NCI-H187 (cell line): ENCODE measurements at places on chromosomes 16 and 17.

DNA sequence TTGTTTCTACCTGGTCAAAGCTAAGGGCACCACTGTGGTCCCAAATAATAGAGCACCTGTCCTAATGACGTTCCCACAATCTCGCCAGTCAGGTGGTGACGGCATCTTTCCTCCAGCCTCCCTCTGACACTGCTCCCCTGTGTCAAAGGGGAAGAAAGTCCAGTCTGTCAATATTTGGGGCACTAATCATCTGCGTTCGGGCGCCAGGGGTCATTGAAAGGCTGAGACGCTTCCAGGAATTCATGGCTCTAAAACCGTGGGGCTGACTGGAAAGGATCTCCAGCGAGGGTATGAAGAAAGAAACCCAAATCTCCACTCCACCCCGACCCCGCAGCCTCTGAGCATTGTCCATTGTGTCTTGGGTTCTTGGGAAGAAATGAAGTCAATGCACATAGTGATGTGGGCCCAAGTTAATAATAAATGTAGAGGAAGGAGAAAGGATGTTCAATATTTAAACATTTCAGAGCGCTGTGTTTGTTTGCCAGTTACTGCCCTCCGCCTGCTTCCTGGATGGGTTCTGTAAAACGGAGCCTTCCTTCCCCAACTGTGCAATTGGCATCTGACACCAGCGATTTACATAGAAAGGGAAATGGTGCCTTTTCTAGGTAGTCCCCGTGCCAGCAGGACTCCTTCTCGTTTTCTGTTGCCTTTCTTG is 103.2 kb downstream of the SOCS1 start:
- no peak for DNase-seq

- no peak for DNase-seq
Measured at GRCh38 chr17:41547921-41548843, 20.1 kb upstream of the KRT19 start.

GRCh38 chr17:57569021-57569420 is 176.1 kb downstream of the CCDC182 start:
- DNase-seq: no peak

DNA sequence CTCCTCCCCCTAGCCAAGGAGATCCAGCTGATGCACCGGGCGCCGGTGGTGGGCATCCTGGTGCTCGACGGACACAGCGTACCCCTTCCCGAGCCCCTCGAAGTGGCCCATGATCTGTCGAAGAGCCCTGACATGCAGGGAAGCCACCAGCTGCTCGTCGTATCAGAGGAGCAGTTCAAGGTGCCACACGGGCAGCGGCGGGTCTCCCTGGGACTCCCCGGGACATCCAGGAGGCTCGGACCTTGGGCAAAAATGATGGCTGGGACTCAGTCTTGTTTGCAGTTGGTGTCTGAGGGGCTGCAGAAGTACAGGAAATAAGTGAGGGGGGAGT is 15.8 kb upstream of the MYO15B start:
- DNase-seq: no peak

DNA sequence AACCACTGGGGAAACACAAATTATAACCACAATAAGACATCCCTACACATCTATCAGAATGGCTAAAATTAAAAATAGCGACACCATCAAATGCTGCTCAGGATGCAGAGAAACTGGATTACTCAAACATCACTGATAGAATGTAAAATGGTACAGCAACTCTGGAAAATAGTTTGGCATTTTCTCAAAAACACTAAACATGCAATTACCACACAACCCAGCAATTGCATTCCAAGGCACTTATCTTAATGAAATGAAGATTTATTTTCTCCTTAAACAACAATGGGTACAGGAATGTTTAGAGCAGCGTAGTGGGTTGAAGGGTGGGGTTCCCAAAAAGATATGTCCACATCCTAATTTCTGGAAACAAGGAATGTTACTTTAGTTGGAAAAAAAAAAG is 309.0 kb upstream of the PMFBP1 start:
- DNase-seq: no peak

GRCh38 chr17:2002767-2003329 is 22.3 kb downstream of the RTN4RL1 start:
- no peak for DNase-seq
